ENCODE measurements at places on chromosomes 5 and 9.

DNA sequence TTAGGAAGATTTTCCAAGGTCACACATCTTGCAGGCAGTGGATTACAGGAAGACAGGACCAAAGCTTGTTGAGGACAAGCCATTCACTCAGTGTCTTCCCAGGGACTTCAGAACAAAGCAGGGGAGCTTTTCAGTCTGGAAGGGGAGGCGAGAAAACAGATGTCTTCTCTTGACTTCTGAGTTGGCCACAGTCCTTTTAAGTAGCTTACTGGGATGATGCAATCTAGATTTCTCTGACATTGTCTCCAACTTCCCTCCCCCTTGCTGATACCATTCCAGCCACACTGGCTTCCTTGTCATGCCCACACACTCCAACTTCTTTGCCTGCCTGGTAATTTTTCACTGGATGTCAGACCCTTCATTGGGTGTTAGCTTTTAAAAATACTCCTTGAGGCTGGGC lies 174.2 kb upstream of the TBC1D2 start:
- DNase-seq, result no peak

GRCh38 chr9:18405240-18405639 lies 68.7 kb upstream of the ADAMTSL1 start:
- DNase-seq, result no peak

GRCh38 chr5:114335391-114335790 lies 26.5 kb upstream of the KCNN2 start:
- no peak for DNase-seq

DNA sequence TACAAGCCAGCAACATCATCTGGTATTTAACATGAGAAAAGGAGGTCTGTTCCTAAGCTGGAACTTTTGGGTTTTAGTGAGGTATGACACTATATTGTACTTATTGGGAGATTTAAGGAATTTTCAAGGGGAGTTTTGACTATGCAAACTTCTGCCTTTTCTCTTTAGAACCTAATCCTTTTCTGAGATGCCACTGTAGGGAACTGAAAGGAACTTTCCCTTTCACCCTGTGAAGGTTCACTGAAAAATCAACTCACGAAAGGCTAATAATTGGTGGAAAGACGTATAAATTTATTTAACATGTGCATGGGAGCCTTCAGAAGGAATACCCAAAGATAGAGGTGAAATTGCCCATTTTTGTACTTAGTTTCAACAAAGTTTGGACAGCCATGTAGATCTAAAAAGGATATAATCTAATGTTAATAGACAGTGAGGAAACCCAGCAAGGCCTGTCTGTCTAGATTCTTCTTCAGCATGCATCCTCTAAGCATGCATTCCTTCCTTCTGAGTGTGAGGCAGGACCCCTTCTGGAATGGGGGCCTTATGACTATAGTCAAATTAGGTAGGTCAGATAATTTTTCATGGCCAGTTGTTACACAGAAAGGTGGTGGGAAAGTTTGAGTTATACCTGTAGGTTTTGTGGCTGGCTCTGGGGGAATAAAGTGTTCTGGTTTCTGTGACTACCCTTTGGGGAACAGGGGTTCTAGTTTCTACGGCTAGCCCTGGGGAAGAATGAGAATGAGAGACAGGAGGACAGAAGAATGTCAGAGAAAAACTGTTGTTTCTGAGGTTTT lies 200.3 kb downstream of the C9orf152 start:
- DNase-seq, result no peak

DNA sequence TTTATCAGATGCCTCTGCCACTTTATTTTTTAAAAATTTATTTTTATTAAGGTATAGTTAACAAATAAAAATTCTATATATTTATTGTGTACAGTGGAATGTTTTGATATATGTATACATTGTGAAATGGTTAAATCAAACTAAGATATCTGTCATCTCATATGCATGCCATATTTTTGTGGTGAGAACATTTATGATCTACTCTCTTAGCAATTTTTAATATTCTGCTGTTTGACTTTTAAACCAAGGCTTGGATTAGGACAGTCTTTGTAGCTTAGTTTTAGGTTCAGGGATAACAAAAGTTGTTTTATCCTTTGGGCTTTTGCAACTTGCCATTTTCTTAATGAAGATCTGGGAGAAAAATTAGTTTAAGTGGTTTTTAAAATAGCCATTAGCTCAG lies 46.0 kb upstream of the CDKN2B start:
- DNase-seq, result no peak

- DNase-seq, result no peak
Observed at GRCh38 chr5:152271420-152271819, 133.7 kb downstream of the NMUR2 start.

- DNase-seq, result no peak
Observed at GRCh38 chr5:132093271-132093670, 19.7 kb downstream of the CSF2 start.

DNA sequence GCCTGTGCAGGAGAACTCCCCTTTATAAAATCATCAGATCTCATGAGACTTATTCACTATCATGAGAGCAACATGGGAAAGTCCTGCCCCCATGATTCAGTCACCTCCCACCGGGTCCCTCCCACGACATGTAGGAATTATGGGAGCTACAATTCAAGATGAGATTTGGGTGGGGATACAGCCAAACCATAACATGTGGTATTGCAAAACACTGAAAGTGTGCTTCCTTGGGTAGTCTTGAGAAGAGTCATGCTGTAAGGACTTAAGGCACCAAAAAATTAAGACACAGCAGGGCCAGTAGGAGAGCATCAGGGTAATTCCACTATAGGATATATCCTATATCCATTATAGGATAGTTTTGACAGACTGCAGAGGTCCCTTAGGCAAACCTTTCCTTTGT lies 29.4 kb upstream of the GDNF start:
- DNase-seq, result no peak

Data from LNCaP clone FGC (cell line).